HS-5 (cell line): ENCODE measurements at places on chromosomes 2 and 18.
A peak's percentile ranks its signal among the peaks of the same experiment; 100 is the strongest.

GRCh38 chr2:176251928-176252327 is 17.3 kb upstream of the MTX2 start:
- DNase-seq, result no peak

- no peak for DNase-seq
Observed at GRCh38 chr2:232319803-232320442, 58.6 kb upstream of the ALPP start.

DNA sequence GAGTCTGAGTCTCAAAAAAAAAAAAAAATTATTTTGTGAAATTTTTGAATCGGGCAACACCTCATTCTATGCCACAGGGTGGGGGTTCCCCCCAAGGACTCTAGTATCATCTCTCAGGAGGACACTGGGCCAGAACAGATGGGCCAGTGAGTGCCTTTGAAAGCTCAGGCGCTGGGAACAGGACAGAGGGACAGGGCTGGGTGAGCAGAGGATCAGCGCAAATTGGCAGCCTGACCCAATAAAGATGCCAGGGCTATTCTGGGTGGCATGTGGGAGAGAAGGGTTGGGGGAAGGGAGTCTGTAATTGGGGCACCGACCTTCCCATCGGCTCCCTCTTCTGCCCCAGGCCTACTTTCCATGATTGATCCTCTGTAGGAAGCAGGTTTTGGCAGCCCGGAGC is 44.0 kb downstream of the KIF3C start:
- no peak for DNase-seq

GRCh38 chr2:35067420-35067819 is 1288.2 kb upstream of the CRIM1 start:
- no peak for DNase-seq

DNA sequence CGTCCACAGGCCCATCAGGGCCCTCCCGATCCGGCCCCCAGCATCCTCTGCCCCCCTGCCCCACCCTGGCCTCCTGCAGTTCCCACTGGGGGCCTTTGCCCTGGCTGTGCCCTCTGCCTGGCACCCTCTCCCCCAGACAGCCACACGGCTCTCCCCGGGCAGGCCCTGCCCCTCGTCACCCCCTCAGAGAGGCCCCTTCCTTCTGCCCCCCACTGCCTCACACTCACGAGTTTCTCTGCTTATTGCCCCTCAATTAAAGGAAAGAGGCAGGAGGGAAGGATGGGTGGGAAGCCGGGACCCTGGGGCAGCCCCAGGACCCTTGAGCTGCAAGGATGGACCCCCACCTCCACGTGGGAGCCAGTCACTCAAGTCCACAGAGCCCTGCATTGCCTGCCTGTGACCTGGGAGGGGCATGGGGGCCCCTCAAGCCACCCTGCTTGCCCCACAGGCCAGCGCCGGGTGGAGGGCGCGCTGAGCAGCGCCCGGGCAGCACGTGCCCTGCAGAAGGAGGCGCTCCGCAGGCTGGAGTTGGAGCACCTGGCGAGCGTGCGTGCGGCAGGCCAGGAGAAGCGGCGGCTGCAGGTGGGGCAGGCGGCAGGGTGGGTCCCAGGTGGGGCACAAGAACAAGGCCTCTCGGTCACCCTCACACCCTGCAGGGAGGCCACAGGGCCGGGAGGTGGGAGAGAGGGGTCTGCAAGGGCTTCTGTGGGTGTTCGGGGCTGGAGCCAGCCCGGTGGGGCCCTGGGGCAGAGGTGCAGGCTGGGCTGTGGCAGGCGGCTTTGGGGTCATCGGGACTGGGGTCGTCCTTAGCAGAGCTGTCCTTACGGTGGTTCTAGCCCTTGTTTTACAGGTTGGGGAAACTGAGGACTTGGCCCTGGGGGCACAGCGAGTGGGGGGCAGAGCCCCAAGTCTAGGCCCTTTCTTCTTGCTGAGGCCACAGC is 30.5 kb upstream of the SNED1 start:
- no peak for DNase-seq

DNA sequence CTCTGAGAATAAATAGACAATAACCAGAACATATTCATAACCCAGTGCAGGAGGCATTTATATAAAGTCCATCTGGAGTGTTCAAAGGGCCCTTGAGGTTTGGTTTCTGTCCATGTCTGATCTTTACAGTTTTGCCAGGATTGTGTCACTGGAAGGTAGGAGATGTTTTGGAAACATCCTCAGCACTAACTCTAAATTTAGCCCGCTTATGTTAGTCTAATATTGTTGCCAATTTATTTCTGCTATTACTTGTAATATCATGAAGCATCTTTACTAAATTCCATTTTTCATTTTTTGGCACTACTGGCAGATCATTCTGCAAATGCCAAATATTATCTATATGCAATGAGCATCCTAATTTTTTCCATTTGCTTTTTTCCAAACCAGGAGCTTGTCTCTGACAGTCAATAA is 22.4 kb upstream of the REV1 start:
- no peak for DNase-seq

GRCh38 chr2:190981733-190982132 is 32.2 kb downstream of the STAT1 start:
- no peak for DNase-seq

DNA sequence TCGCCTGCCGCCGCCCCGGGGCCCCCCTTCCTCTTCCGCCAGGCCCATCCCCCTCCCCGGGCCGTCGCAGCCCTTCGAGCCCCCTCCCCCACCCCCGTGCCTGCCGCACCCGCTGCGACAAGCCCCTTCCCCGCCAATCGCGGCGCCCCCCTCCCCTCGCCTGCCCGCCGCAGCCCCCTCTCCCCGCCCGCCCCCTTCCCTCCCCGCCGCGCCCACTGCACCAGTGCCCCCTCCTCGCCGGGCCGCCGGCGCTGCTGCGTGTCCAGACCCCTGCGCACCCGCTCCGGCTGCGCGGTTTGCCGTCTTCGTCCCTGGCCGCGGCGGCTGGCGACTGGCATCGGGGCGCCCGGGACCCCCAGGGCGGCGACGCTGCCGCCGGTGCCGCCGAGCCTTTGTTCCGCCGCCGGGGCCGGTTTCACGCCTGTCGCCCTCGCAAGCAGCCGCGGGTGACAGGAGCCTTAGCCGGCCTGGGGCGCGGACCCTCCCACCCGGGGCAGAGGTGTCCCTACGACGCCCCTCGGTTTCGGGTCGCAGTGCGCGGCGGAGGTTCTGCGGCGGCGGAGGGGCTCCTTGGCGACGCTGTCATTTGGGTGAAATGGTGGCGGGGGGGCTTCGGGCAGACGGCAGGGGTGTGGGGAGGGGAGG is 18.1 kb downstream of the GPC1 start:
- DNase-seq, result no peak

GRCh38 chr2:180033993-180034894 is 27.1 kb upstream of the CWC22 start:
- no peak for DNase-seq

- DNase-seq, result peak; percentile 49
Observed at GRCh38 chr2:190843890-190844699, 36.5 kb upstream of the GLS start.

GRCh38 chr2:185484602-185485001 is 254.0 kb upstream of the FSIP2 start:
- DNase-seq, result no peak

DNA sequence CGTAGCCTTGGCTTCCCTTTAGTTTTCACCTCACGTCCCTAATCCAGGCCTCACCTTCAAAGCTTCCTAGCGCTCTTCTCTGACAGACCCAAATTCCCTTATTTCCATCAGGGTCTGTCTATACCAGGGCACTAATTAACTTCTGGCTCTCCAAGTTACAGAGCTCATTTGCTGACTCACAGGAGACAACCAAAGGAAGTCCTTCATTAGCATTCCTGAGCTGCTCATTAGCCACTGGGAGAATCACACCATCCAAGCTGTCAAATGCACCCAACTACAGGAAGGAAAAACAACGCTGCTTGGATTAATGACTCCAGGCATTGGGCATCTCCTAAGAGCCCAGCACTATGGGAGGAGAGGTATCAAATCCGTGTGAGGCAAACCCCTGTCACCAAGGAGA is 109.8 kb upstream of the ALK start:
- no peak for DNase-seq

DNA sequence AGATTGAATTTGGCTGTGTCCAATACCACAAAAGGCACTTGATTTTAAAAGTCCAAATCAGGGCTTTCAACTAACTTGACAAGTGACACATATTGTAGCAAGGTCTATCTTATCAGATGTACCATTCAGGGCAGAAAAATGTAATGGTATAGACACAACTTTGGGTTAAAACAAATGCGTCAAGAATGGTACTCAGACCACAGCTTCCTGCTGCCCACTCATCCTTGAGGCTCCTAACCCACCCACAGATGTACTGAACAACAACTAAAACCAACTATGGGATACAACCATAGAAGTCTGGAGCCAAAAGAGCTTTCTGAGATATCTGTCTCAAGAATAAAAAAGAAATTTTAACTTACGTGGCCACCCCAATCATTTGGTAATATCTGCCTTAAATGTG is 105.2 kb downstream of the RBM43 start:
- no peak for DNase-seq

DNA sequence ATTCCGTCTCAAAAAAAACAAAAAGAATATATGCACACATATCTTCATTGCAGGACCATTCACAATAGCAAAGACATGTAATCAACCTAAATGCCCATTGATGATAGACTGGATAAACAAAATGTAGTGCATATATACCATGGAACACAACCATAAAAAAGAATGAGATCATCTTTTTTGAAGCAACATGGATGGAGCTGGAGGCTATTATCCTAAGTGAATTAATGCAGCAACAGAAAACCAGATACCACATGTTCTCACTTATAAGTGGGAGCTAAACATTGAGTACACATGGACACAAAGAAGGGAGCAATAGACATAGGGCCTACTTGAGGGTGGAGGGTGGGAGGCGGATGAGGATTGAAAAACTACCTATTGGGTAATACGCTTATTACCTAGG is 8.8 kb downstream of the NT5C1B start:
- DNase-seq, result no peak

DNA sequence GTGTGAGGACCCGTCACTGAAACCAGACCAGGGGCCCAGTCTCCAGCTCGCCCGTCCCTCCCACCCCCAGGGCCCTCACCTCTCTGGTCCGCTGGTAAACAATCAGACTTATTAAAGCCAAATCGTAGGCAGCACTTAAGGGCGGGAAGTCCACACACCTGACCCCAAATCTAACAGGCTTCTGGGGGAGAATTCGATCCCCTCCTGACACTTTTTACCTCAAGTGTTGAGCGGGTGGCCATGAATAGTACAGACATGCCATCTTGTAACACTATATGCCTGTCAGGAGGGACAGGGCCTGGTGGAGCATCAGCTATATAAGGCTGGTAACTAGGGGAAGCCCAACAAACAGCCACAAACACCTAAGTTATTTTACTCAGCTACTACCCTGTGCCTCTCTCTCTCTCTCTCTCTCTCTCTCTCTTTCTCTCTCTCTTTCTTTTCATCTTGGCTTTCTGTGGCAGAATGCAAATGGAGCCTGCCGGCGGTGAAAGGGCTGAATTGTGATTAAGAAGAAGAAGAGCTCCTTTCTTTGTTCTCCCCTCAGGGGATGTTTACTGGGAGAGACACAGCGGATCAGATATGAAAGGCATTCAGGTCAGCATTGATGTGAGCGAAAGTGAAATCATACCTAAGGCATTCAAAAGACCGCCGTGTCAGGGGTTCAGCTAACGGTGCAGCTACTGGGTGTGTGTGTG is 9.5 kb downstream of the ZEB2 start:
- DNase-seq, result no peak

GRCh38 chr2:59752071-59752470 is 801.4 kb downstream of the BCL11A start:
- no peak for DNase-seq

DNA sequence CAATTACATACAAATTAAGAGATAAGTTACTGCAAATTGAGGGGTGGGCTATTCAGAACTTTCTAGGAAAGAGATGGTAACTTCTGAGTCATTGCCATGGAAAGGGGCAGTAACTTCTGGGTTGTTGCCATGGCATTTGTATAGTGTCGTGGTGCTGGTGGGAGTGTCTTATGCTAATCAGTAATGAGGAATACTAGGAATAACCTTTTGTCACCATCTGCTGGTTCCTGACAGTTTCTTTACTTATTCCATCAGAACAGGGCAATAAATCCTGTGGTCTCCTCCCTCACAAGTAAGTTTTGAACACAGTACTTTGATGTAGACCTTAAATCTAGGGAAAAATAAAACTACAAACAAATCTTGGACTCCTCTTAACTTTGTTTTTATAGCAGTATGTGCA is 435.4 kb downstream of the BCL11A start:
- DNase-seq, result no peak

GRCh38 chr18:48872234-48873145 is 78.3 kb downstream of the SMAD7 start:
- no peak for DNase-seq

- DNase-seq, result no peak
Observed at GRCh38 chr2:185202381-185202780, 536.2 kb upstream of the FSIP2 start.

- no peak for DNase-seq
Observed at GRCh38 chr18:49026501-49027373, 76.0 kb upstream of the SMAD7 start.

GRCh38 chr2:57180042-57180567 is 866.5 kb upstream of the VRK2 start:
- peak; percentile 69 for DNase-seq

GRCh38 chr18:55509631-55510324 is 78.2 kb downstream of the TCF4 start:
- DNase-seq, result peak; percentile 70

DNA sequence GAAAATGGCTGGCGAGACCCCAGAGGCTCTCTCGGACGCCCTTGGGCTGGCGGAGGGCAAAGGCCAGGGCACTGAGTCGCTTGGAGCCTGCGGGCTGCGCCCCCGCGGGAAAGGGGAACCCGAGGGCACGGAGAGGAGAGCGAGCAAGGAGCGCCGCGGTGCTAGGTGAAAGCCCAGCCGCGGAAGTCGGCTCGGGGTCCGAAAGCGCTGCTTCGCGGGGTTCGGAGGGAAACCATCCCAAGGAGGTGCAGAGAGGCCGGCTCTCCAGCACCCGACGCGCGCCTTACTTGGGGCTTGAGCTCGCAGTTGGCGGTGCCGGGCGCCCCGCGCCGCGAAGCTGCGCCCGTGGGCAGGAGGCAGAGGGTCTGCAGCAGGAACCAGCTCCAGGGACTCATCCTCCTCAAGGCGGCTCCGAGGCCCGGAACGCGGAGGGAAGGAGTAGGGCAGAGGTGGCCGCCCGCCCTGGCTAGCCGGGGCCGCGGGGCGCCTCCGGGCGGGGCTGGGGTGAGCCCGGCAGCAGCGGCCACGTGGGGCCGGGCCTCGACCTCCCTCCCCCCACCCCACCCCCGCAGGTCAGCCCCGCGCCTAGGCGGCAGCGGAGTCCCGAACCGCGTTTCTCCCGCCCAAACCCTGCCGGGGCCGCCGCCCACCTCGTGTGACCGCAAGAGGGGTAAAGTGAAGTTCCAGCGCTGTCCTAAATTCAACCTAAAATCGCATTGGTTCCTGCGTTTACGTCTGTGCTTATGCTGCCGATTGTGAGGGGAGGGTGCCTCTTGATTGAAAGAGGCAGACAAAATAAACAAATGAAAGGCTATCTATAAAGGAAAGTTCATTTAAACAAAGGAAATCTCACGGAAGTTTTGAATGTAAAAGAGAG is at the start of gene TRABD2A:
Gene TRABD2A, minus strand, starts transcription at position 440 of the 877 bp plus-strand sequence. Its CDS starts 45 bp downstream, at position 395.
- peak; percentile 39 for DNase-seq

GRCh38 chr18:49025767-49026500 is 75.2 kb upstream of the SMAD7 start:
- no peak for DNase-seq
